AG08396 (cell line): ENCODE measurements at places on chromosomes 16 and 17.

GRCh38 chr17:41975099-41976083 is 8.8 kb downstream of the CNP start:
- peak; percentile 64 for DNase-seq

DNA sequence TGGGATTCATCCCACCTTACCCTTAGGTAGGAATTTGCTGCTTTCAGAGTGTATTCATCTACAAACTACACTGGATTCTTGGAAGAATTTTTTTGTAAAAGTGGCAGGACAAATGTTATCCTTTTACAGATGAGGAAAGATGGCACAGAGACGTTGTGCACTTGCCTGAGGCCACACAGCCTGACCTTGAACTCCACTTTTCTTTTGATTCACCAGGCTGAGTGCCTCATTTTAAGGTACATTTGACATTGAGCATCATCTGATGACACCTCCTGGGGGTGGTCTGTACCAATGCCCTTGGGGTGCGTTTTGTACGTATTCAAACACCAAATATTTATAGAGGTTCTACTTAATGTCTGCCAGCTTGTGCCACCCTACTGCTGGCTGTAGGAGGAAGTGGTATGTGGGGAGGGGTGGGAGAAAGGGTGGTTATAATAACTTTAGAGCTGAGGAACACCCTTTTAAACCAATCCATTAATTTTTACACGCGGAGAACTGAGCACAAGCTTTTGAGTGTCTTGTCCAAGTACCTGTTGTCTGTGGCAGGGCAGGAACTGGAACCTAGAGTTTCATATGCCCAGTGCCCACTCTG is 29.1 kb downstream of the HS3ST3B1 start:
- no peak for DNase-seq

GRCh38 chr16:89373355-89374110 is 116.8 kb downstream of the ANKRD11 start:
- no peak for DNase-seq

DNA sequence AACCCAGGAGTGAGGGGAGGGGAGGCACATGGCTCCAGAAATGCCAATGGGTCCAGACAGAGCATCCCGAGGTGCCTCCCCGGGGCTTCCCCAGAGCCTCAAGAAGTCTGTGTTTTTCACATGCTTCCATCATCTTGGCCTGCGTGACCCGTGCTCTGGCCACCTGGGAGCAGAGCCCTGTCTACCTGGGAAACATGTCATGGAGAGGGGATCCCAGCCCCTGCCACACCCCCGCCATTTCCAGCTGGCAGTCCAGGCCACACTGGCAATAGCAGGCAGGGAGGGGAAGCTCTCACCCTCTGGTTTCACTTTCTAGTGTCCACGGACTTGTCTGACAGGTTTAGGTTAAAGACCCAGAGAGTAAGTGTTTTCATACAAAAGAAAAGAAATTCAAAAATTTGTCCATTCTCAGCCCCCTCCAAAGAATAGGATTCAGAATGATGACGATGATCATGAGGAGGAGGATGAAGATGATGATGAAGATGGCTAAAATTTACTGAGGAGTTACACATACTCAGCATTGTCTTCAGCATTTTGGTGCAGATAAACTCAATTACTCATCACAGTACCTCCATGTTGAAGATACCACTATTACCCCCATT is 9.0 kb downstream of the SMIM5 start:
- DNase-seq: no peak

GRCh38 chr17:58667934-58668597 is 23.8 kb downstream of the TEX14 start:
- DNase-seq: peak; percentile 24

- no peak for DNase-seq
Observed at GRCh38 chr16:11258553-11259492, 2.8 kb upstream of the SOCS1 start.

- no peak for DNase-seq
Observed at GRCh38 chr17:34249478-34249877, 5.6 kb upstream of the CCL2 start.

GRCh38 chr16:83023011-83023410 is 396.2 kb downstream of the CDH13 start:
- DNase-seq: no peak

- no peak for DNase-seq
Observed at GRCh38 chr17:41519501-41520224, 973 bp upstream of the KRT15 start.

DNA sequence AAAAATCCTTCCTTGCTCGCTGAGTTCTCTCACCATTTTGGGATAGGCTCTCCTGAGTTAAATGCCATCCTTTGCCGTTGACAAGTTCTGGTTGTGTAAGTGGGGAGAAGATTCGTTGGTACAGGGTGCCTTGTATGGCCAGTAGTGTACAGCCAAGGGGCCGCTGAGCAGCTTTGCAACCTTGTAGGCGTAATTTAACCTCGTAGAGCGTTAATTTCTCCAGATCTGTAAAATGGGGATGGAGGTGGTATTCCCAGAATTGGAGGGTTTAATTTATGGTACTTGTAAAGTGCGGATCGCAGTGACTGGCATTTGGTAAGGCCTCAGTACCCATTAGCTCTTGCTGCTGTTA is 1.4 kb downstream of the ARSG start:
- no peak for DNase-seq

GRCh38 chr17:78173097-78173715 is 4.8 kb downstream of the SYNGR2 start:
- no peak for DNase-seq

DNA sequence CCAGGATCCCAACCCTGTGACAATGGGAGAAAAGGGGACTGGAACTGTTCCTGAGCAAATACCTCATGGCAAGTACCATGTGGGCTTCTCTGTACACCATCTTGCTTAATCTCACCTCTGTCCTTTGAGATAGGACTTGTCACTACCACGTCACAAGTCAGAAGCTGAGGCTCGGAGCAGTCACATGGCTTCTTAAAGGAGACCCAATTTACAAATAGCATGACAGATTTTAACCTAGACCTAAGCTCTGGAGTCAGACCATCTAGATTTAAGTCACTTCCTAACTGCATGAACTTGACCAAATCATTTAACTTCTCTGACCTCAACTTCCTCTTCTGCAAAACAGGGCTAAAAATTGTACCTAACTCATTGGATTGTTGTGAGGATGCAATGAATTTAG is 36.0 kb upstream of the CCL1 start:
- DNase-seq: no peak

- no peak for DNase-seq
Observed at GRCh38 chr17:907725-908124, 71.9 kb downstream of the NXN start.

DNA sequence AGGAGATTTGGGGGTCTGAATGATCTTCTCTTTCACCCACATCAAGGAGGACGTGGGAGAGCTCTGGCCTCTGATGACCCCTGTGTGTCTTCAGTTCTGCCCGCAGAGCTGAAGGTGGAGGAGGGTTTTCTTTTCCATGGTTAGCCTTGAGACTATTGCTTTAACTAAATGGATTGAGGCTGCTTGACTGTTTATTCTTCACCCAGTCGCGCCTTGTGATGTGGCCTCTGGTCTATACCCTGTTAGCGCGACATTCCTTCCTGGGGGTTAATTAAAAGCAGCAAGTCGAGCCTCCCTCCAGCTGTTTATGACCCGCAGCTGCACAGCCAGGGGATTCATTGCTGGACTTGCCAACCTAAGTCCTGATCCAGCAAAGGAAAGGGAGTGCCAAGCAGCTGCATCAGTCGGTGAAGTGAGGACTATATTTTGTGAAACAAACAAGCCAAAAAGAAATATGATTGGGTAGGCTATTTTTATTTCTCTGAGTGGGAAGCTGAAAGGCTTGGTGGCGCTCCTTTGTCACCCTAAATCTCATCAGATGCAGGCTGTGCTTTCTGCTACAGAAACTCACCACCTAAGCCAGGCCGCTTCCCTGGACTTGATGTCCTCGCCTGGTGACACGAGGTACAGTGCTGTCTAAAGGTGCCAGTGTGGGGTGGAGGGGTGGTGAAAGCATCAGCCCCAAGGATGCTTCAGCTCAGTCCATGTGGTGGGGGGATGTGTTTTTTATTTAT is 11.0 kb upstream of the SEC14L1 start:
- no peak for DNase-seq

DNA sequence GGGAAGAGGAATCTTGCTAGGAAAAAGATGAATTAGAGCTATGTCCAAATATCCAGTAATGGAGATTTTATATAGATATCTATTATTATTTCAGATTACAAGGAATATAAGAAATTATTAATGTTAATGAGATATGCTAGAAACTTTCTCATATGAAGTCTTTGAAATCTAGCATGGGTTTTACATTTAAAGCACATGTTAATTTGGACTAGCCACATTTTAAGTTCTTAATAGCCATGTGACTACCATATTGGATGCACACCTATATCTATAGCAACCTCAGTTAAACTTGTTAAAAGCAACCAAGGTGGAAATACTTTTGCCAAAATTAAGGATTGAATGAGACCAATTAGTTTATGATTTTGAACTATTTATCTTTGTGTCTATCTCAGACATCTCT is 86.7 kb upstream of the CNTNAP4 start:
- DNase-seq: no peak

GRCh38 chr17:56431736-56432135 is 161.8 kb upstream of the NOG start:
- peak; percentile 34 for DNase-seq

GRCh38 chr17:73575470-73576221 is 68.6 kb downstream of the SDK2 start:
- DNase-seq: no peak

GRCh38 chr17:64447526-64447925 is 1.4 kb upstream of the MILR1 start:
- no peak for DNase-seq
